ENCODE measurements at places on chromosomes 7 and 10.

- DNase-seq: no peak
Measured at GRCh38 chr10:21637795-21638194, 103.8 kb downstream of the MLLT10 start.

- DNase-seq: no peak
Measured at GRCh38 chr10:97861097-97861750, 11.6 kb downstream of the GOLGA7B start.

GRCh38 chr7:149729983-149730801, 43.2 kb downstream of the ZNF467 start:
- no peak for DNase-seq

GRCh38 chr7:74032191-74032490, 4.2 kb downstream of the ELN start:
- DNase-seq: no peak

DNA sequence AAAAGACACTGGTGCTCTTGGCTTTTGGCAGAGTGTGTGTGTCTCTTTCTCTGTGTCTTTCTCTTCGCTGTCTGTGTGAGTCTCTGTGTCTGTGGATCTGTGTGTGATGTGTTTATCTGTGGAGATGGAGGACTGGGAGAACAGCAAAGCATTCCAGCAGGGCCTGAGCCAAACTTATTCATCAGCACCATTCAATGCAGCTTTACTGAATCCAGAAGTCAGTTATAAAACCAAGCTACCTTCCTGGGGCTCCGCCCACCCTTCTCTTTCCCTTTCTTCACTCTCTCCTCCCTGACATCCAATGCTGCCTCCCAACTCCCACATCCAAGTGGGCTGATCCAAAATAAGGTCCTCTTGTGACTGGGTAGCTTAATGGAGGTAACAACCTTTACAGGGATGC, 3.9 kb downstream of the SGMS1 start:
- DNase-seq: no peak

DNA sequence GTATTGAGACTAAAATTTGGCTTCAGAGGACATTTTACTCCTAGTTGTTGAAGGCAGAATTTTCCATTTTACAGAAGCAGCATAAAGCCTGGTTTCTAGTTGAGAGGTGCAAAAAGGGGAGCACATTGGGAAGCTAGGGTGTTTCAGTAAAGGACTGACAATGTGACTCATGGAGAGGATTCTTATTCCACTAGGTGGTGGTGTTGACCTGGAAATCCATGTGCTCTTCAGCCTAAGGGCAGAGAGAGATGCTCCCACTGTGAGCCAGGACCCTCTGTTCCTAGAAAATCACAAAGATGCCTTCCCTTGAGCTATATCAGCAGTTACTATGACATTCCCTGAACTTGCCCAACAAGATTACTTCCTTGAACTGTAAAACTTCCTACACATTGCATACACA, 687.8 kb downstream of the IPMK start:
- no peak for DNase-seq

DNA sequence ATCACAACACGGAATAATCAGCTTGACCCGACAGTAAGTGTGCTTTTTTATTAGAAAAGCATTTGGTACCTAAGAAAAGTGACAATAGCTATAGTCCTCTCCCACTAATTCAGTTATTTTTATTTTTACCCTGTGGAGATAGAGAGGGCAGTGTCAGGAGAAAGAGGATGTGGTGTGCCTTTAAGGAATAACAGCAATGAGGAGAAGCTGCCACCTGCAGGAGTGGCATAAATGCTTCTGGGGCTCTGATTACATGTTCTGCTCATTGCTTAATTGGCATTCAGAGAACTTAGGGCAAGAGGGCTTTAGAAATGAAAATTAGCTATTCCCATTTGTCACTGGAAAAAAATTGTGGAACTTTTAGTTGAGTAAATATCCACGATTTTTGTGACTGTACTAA, 60.1 kb downstream of the DENND11 start:
- no peak for DNase-seq

GRCh38 chr7:2460641-2461040, 15.6 kb downstream of the GRIFIN start:
- DNase-seq: no peak

DNA sequence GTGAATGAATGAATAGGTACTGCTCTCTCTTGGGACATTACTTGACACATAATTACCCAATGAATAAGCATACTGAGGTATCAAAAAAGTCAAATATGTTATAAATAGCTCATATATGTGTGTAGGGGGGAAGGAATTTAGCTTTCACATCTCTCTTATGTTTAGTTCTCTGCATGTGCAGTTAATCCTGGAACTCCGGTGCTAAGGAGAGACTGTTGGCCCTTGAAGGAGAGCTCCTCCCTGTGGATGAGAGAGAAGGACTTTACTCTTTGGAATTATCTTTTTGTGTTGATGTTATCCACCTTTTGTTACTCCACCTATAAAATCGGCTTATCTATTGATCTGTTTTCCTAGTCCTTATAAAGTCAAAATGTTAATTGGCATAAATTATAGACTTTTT, 1.2 kb downstream of the CFTR start:
- DNase-seq: no peak

- DNase-seq: no peak
Measured at GRCh38 chr10:129033340-129033739, 433.7 kb upstream of the MGMT start.

GRCh38 chr7:158750702-158751101, 46.1 kb upstream of the NCAPG2 start:
- no peak for DNase-seq

DNA sequence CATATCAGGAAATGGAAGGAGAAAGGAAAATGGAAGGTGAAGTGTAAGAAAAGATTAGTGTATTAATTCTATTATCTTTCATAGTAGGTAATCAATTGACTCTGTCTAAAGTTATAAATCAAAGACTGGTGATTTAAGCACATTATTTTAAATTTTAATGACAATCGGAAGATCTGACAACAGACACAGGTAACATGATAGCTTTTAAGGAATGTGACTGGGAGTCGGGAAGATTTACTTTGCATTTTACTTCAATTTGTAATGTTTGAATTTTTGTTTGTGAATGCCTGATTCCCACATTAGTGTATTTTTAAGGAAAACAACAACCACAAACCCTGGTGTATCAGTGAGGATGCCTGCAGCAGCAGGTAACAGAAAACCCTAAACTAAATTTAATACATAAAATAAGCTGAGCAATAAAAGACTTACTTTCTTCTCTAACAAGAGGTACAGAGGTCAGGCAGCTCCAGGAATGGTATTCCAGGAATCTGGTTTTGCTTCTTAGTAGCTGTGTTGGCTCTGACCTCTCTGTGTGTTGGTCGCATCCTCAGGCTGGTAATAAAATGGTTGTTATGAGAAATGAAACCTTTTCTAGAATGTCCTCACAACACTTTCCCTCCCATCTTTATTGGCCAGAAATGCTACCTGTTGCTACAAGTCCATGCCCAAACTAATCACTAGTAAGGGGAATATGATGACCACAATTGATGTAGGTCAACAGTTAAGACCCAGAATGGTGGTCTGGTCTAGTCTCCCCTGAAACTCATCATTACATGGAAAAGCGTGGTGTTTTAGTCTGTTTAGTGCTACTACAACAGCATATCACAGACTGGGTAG, 12.2 kb downstream of the DNAJB9 start:
- DNase-seq: no peak

- no peak for DNase-seq
Measured at GRCh38 chr7:111525100-111525499, 37.2 kb downstream of the IMMP2L start.

DNA sequence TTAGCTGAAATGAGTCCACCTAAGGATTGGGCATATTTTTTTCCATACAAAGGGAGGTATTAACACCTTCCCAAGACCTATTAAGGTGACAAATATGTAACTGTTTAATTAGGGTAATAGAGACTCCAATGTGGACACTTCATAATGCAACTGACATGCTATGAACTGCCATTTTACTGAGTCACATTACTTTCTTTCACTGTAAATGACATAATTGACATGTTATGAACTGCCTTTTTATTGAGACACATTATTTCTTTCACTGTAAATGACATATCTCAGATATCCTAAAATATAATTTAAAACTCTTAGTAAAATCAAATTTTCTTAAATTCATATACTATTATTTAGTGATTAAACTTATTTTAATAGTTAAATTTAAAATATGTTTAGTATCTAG, 528.8 kb upstream of the PCDH15 start:
- DNase-seq: no peak

DNA sequence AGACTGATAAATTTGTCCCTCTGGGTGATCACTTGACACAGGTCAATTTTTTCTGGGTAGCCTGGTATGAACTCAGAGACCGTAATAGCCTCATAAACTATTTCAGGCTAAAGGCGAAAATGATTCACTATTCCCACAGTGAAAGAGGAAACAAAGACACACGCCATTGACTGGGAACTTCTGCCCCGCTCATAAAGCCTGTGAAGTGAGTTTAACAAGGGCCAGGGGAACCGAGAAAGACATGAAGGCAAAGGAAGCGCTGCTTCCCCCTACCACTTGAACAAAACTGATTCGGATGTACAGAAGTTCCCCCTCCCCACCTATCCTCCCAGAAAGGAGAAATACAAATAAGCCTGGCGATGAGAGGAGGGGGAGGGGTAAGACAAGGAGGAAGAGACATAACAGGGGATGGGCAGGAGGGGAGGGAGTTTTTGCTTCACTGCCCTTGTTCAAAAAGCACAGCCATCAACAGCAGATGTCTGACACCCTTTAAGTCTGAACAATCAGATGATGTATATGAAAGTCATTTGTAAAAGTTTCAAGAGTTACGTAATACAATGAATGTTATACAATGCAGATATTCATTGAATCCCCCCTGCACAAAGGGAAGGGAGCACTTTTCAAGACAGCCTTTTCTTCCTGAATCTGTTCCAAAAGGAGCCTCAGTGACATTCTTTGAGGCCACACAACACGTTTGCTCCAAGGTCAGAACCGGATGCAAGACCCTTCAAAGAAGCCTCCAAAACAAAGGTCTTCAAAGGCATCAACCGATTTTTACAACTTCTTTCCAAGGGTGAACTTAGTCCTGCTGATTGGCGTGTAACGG, 734 bp downstream of the ABCB4 start:
- DNase-seq: no peak

DNA sequence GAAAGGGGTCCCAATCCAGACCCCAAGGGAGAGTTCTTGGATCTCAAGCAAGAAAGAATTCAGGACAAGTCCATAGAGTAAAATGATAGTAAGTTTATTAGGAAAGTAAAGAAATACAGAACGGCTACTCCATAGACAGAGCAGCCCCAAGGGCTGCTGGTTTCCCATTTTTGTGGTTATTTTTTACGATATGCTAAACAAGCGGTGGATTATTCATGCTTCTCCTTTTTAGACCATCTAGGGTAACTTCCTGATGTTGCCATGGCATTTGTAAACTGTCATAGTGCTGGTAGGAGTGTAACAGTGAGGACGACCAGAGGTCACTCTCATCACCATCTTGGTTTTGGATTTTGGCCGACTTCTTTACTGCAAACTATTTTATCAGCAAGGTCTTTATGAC, 1033.4 kb downstream of the SORCS3 start:
- no peak for DNase-seq

- DNase-seq: no peak
Measured at GRCh38 chr7:130894909-130895750, 161.1 kb upstream of the KLF14 start.

DNA sequence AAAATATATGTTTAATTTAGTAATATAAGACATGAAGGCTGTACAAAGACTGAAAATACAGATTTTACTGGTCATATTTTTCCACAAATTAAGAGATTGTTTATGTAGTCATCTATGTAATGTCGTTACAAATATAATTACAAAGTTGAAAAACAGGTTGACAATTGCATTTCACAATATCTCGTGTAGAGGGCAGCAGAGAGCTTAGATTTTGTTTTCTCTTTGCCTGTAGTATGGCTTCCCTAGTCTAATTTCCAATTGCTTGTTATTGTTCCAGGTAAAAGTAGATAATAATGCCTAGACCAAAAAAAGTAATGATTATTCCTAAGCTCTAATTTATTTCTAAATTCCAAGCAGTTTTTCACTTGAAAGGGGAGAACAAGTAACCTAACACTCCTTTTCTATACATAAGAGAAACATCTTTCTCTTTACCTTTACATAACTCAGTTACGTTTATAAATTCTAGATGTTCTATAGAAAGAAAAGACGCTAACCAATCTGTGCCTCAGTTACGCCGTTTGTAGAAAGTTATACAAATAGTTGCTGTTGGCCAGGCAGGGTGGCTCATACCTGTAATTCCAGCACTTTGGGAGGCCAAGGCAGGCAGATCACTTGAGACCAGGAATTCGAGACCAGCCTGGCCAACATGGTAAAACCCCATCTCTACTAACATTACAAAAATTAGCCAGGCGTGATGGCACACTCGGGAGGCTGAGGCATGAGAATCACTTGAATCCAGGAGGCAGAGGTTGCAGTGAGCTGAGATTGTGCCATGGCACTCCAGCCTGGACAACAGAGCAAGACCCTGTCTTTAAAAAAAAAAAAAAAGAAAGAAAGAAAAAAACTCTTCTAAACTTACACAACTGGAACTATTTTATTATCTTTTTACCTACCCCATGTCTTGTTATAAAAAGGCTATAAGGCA, 30.0 kb downstream of the NET1 start:
- DNase-seq: peak; percentile 46

DNA sequence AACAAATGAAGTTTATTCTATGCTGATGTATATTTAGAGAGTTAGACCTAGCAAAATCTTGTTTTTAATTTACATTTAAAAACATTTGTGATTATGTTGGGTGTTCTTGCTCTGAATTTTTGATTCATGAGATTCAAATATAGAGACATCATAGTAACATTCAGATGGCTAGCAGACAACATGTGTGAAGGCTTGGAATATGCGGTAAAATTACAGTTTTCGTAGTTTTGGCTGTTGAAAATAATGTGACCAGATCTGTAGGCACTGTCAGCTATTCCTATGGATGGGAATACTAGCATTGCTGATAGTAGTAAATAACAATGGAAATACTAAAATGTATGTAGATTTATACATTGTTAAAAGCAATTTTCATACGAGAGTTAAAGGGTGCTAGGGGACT, 131.9 kb downstream of the KAT6B start:
- DNase-seq: no peak

DNA sequence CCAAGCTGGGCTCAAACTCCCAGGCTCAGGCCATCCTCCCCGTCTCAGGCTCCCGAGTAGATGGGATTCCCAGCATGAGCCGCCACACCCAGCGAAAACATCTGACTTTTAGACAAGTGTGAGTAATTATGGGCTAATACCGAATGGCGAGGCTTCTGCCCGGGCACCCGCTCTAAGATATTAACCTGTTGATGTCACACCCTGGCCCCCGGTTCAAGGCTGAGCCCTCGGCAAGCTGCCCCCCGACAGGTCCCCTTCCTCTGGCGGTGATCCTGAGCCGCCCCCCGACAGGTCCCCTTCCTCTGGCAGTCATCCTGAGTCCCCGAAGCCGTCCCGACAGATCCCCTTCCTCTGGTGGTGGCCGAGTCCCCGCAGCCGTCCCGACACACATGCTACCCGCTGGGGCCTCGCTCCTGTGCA, 5.2 kb downstream of the PSMG3 start:
- DNase-seq: no peak

DNA sequence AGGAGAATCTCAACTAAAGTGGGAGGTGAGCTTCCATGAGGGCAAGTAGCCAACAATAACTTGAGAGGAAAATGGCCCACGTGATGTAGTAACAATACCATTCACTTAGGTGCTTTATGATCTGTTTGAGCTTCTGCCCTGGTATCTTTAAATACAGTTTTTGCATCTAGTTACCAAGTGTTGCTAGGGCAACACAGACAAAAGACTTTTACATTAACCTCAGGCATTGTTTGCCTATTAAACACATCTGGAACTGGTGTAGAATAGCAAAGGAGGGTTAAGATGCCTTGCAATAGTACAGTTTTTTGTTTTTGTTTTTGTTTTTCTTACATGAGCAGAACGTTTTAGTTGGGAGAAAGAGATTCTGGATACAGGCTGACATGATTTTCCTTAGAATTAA, 97.7 kb upstream of the MTPN start:
- no peak for DNase-seq

- no peak for DNase-seq
Measured at GRCh38 chr10:59808896-59809643, 55.8 kb upstream of the MRLN start.

Data from central memory CD4-positive, alpha-beta T cell (primary cell).